ENCODE measurements at places on chromosomes 13 and 19.

DNA sequence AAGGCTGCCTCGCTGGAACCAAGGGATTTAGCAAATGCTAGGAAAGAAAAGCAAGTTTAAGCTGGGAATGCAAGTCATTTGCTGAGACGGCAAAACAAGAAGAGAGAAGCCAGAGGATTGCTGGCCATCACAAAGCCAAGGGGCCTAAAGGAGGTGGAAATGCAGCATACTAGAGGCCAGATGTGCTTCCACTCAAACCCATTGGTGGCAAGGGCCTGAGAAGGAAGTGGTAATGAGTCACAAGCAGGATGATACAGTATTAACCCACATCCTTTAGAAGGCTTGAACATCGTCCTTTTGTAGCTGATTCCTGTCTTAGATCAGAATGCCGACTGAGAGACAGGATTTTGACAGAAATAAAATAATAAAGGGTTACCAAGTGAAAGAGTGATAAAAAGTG is 68.2 kb downstream of the ITGBL1 start:
- peak; percentile 44 for DNase-seq

- no peak for DNase-seq
These were observed 4.9 kb downstream of the MBNL2 start for GRCh38 chr13:97226788-97227627.

GRCh38 chr13:42497798-42498197 is 76.2 kb upstream of the TNFSF11 start:
- no peak for DNase-seq

DNA sequence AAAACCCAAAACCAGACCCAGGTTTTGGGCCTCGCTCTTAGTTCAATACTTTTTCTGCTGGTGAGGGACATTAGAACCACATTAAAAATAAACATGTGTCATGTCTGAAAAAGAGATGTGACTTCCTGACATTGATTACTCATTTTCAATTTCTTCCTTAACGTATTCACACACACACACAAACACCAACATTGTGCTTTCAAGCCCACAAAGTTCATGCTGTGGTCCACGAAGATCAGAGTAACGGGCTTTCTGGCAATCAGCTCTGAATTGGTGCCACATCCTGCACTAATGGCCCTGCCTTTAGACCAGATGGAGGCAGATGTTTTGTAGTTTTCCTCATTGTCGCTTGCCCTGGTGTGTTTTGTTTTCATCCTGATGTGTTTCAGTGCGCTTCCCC is 47.9 kb upstream of the POMP start:
- DNase-seq = no peak

- DNase-seq = no peak
These were observed 29.8 kb downstream of the DGKH start for GRCh38 chr13:42078128-42078808.

Data from NK-92 treated with Interleukin-12 subunit alpha and Interleukin-12 subunit beta, amount 100 ng/mL, for 24 hours (cell line).